ENCODE measurements at places on chromosomes 7 and 10.

DNA sequence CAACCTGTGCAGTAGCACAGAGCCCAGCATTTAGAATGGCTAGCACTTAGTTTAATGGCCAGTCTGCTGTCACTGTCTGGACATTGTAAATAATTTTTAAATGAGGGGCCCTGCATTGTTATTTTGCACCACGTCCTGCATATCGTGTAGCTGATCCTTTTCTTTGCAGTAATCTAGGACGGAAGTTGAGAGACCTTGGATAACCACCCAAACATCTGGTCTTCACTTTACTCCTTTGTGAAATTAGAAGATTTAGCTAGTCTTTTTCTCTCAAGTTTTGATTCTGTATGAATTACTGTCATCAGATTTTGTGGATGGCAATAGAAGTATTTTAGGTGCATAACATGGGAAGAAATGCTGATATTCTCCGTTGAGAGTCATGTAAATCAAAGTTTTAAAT lies 1.9 kb downstream of the MIOS start:
- no peak for DNase-seq

DNA sequence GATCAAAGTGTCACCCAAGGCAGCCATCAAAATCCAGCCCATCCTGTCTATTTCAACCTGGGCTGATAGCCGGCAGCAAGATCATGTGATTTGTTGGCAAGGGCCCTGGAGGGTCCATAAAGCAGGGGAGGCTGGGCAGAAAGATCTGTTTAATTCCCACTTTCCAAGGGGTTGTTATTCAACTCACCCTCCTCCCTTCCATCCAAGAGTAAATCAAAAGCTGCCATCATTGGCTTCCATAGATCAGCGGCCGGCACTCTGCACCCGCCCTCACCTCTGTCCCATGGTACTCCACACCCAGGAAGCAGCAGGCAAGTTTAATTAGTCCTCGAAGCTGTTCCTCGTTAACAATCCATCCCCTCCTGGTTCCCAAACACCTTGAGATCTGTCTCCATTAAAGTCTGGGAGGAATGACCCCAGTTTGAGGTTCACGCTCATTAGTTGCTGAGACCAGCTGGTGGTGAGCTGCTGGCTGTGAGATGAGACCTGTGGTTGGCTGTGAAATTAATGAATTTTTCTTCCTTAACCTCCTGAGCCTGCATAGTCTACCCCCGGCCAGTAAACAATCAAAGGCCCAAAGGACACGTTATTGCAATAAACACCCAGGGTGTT lies 120.6 kb upstream of the CHST15 start:
- no peak for DNase-seq

GRCh38 chr10:121926671-121927317 lies 1.0 kb downstream of the ATE1 start:
- no peak for DNase-seq

DNA sequence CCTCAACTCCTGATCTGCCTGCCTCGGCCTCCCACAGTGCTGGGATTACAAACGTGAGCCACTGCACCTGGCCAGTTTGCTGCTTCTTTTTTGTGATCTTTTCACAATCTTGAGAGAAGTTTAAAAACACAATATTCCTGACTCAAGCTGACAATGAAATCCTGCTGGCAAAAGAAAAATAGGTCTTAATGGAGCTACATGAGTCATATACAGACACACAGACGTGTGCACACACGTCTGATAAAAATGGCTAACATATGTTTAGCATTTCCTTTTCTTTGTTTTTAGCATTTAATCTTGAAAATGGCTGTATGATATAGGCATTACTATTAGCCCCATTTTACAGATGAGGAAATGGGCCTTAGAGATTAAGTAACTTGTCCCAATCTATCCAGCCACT lies 29.4 kb upstream of the RAB18 start:
- DNase-seq = no peak

- no peak for DNase-seq
These were observed 110.5 kb downstream of the HECTD2 start for GRCh38 chr10:91520661-91521060.

DNA sequence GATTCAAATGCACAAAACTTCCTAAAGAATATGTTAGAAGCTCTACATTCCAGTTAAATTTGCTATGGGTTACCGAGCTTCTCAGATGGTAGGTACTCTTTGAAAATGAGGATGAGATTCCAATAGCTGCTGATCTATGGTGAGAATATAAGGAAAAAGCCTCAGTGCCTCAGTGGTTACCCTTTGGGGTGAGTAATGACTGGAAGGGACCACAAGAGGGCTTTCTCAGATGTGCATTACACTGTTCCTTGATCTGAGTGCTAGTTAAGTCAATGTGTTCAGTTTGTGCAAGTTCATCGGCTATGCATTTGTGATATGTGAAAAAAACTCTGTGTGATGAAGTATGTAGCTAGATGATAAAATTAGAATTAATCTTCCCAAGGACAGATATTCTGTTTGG lies 3.5 kb downstream of the NRCAM start:
- no peak for DNase-seq

GRCh38 chr7:70523249-70523988 lies 608.5 kb upstream of the GALNT17 start:
- DNase-seq = no peak

GRCh38 chr7:77320137-77320536 lies 96.0 kb downstream of the GSAP start:
- no peak for DNase-seq

DNA sequence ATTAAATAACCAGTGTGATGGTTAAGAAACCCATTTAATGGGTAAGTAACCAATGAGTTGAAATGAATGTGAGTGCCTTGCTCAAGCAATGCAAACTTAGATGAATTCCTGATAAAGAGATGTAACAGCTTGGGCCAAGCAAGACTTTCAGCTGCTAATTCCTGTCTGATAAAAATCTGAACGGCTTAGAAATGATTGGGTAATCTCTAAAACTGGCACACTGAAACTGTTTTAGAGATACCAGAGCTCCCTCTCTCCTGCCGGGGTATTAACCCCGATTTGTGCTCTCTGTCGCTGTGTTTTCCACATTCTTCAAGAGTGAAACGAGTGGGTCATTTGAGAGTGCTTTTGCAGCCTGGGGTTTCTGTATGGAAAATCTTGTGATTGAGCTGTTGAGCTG lies 534.9 kb upstream of the GALNT17 start:
- no peak for DNase-seq

- no peak for DNase-seq
These were observed 3.4 kb downstream of the PDE6C start for GRCh38 chr10:93615576-93616235.

DNA sequence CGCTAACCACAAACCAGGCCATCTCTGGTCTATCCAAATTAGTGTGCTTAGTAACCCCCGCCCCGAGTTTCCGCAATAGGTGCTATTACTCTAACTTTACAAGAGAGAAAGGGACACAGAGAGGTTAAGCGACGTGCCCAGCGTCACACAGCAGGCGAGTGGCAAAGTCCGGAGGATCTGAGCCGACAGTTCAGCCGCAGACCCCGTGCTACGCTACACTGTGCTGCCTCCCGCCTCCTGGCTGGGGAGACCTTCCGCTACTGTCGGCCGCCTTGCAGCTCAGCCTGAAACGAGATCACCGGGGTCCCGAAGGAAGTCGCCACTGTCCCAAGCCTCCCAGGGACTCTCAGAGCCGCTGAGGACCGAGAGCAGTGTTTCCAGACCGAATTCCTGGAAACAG lies 799 bp downstream of the INTS1 start:
- DNase-seq = no peak

DNA sequence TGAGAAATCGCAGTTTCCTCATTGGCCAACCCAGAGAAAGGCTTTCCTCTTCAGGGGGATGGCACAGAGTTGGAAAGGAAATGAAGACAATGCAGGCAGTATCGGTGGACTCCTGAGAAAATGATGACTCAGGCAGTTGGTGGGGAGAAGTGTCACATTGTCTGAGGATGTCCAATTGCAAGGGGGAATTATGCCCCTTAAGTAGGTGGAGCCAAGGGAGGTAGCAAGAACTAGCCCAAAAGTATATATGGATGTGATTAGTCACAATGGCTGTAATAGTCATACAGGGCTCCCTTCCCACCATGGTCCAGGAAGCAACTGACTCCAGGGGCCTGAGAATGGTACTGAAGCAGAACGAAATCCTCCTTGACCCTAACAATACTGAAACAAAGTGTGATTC lies 58.3 kb upstream of the EGFR start:
- no peak for DNase-seq

GRCh38 chr7:2354939-2355704 lies 495 bp downstream of the EIF3B start:
- DNase-seq = no peak

DNA sequence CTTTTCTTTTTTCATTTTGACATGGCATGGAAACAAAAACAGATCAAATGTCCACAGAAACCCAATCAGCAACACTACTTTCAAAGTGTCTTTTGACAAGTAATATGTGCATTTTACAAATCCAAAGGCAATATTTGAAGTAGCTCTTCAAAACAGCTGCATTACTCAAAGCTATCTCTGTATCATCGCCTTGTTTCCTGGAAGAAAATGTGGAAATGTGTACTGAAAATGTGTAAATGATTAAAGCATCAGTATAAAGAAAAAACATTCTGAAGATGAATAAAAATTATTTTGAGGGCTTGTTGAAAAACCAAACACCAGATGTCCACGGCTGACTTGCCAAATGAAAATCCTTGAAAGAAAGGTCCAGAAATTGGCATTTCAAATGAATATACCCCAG lies 16.5 kb upstream of the ITGB8 start:
- DNase-seq = no peak

DNA sequence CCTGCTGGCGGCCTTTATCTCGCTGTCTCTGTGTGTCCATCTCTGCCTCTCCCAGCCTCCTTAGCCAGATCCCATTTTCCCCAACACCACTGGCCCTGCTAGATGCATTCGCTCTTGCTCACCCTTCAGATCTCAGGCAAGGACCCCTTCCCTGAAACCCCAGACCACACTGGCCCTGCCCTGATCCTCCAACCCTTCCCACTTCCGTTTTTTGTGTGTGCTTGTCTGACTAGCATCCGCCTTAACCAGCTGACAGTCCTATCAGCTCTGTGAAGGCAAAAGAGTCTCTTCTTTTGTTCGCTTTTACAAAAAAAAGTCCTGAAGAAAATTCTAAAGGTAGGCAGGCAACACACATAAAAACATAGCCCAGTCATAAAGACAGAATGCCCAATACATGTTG lies 28.7 kb downstream of the CHST15 start:
- no peak for DNase-seq

GRCh38 chr7:13639396-13639795 lies 350.1 kb downstream of the ETV1 start:
- DNase-seq = no peak

DNA sequence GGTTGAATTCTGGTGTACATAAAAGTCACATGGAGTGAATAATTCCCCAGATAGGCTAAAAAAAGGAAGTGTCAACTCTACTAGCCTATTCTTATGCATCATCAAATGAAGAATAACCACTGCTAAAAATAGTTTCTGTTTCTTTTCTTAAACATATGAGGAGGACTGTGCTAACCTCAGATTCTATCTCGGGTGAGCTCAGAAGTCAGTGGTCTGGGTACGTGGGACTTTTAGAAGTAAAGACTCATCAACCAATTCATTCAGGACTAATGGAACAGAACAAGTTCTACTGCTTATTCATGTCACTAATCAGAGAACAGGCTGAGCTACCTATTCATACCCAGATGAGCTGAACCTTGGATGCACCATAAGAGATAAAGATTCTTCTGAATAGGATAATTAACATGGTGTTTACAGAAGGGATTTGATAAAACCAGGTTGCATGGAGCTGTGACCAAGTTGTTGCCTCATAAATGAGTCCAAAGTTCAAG lies 9.5 kb upstream of the ASAH2 start:
- DNase-seq = no peak

DNA sequence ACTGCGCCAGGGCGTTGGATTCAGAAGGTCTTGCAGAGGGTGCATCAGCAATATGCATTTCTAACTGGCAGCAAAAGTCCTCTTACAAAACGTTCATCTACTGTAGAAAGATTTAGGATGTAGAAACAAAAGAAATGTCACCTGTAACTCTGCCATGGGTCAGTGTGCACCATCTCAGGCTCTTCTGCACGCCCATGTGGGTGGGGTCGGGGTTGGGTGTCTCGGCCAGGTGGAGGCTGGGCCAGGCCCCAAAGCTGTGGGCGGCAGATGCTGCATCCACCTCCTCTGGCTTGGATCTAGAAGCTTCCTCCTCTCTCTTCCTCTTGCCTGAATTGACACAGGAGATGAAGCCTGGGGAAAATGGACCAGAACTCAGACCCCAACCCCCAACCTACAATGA lies 111.3 kb upstream of the PPP2R2D start:
- no peak for DNase-seq

DNA sequence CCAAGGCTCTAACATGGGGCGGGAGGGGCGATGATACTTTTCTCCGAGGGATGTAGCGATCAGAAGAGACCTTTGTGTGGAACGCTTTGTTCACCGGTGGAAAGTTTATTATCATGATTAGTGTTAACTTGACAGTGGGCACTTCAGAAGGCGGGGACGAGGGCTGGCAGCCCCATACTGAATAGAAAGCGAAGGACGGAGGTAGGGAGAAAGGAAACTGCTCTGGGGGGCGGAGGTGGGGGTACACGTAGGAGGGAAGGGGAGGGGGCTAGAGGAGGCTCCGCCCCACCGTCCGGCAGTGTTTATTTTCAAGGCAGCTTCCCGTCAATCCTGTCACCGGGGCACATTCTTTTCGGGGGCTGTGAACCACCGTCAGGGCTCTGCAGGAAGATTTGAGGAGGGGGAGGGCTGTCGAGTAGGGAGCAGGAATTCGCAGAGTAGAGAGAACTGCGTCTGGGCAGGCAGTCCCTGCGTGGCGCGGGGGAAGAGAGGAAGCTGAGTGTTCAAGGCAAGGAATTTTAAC lies 9.4 kb upstream of the NKX2-3 start:
- no peak for DNase-seq

DNA sequence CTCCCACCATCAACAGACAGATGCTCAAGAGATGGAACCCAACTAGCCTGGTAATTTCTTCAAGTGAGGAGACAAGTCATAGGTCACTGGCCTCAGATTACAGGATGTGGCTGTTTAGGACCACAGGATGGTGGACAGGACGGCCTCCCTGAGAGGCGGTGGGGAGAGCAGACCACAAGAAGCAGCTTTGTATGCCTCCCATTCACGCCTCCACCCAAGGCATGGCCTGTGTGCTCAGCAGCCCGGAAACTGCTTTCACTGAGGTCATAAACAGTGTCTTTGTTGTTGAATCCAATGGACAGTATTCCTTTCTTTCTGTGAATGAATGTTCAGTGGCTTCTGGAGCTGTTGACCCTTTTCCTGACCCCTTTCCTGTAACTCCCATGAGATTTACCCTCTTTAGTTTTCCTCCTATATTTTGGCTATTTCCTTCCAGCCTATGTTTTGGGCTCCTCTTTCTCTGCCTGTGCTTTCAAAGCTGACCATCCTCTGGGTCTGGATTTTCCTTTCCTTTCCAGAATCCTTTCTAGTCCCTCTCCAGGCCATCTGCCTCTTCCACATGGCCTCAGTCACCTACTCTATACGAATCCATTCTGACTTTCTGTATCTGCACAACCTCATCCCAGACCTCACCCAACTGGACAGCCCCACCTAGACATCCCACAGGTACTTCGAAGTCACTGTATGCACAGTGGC lies 32.4 kb upstream of the INPP5F start:
- DNase-seq = no peak

- no peak for DNase-seq
These were observed 191.3 kb downstream of the CUX1 start for GRCh38 chr7:102008535-102009262.

GRCh38 chr10:101290431-101290830 lies 61.2 kb upstream of the LBX1 start:
- no peak for DNase-seq

- DNase-seq = no peak
These were observed 37.1 kb downstream of the SLC25A13 start for GRCh38 chr7:96284835-96285234.
